Activated CD8-positive, alpha-beta memory T cell treated with anti-CD3 and anti-CD28 coated beads, Interleukin-2, amount 10 ng/mL, durations not matched to agents 7 days and 5 days (primary cell): ENCODE measurements at places on chromosomes 4 and X. TPM values are rescaled to one million over a fixed set of nuclear protein-coding genes. Genes with fewer than 3 reads are reported as not detected.

DNA sequence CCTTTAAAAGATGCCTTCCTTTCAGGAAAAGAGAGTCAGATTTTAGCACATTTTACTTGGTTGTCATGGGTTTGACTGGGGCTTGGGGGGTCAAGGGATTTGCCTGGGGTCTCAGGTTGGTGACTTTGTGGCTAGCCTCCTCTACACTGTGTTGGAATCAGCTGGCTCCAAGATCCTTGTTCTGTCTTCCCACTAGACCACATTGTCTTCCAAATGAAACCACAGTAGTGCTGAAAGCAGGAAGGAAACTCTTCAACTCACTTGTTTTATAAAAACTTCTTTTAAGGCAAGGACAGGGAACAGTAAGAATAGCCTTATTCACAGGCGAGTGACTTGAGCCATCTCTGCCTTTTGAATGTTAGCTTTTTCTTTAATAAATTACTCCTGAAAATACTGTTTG, 37.0 kb upstream of the OTUD4 start:
- DNase-seq: no peak

GRCh38 chr4:136336479-136336878, 1195.8 kb downstream of the PCDH18 start:
- DNase-seq: no peak

DNA sequence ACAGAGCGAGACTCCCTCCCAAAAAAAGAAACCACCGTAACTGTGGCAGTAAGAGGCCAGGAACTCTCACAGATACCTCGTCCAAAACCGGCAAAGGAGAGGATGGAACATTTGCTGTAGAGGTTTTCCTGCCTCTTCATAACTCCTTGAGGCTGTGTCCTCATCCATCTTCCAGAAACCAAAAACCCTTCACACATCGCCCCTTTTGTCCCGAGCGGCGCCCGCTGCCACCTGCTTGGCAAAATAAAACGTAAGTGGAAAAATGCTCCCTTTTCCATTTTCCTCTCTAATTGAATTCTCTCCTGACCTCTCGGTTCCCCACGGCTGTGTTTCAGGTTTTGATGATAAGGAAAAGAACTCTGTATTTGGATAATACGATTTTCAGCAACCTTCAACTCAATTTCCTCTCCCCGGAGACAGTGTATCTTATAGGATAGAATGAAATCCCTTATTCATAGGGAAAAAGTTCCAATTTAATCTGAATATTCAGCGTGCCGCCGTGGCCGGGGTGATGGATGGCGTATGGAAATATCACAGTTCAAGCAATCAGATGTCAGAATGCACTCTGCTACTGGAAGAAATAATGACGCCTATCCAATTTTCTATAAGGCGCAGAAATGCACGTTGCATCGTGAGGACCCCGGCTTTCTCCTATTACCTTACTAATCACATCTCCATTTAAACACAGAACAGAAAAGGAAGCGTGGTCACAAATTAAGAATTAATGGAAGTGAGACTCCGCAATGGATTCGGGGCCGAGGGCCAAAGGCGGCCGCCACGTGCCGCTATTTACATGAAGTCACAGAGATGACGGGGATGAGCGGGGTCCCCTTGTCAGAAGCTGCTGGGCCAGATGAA, 5.2 kb upstream of the PPP2R3B start:
- DNase-seq: no peak

TMEM31 gene
- total RNA-seq: not detected

DNA sequence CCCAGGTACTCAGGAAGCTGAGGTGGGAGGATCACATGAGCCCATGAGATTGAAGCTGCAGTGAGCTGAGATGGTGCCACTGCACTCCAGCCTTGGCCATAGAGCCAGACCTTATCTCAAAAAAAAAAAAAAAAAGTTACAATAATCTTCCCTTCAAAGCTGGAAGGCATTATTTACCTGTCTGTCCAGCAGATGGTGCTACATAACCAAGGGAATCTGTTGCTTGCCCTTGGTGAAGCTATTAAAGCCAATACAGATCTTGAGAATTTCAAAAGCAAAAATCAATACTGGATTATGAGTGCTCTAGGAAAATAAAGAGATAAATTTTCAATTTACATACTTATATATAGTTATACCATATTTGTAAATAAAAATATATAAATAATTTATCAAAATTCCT, 25.9 kb downstream of the PKD2 start:
- peak; percentile 62 for DNase-seq

GRCh38 chr4:79217025-79217424, 108.8 kb downstream of the NAA11 start:
- no peak for DNase-seq

GRCh38 chr4:128862608-128863311, 53.3 kb downstream of the JADE1 start:
- no peak for DNase-seq

GRCh38 chr4:57351731-57352130, 241.5 kb upstream of the IGFBP7 start:
- no peak for DNase-seq

DNA sequence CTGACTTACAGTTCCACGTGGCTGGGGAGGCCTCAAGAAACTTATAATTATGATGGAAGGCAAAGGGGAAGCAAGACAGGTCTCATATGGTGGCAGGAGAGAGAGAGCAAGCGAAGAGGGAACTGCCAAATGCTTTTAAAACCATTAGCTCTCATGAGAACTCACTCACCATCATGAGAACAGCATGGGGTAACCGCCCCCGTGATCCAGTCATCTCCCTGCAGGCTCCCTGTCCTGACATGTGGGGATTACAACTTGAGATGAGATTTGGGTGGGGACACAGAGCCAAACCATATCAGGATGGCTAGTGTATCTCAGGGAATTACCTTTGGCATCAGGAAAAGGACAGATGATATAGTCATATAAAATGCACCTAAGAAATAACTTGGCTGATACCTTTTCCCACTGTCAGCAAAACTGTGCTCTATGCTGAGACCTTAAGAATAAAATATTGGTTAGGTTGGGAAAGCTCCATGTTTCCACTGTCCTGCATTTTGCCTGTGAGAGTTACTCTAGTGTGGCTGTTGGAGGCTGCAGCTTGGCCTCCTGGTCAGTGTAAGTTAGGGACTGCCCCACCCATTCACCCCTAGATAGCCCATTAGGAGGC, 110.3 kb downstream of the UCHL1 start:
- no peak for DNase-seq

GRCh38 chrX:11751261-11751660, 6.8 kb upstream of the MSL3 start:
- DNase-seq: no peak

- DNase-seq: no peak
These were observed 51.5 kb upstream of the ATOH1 start for GRCh38 chr4:93777081-93777460.

GDPD2 gene
- total RNA-seq: not detected

- DNase-seq: no peak
These were observed 12.4 kb upstream of the DHRSX start for GRCh38 chrX:2513121-2513664.

DNA sequence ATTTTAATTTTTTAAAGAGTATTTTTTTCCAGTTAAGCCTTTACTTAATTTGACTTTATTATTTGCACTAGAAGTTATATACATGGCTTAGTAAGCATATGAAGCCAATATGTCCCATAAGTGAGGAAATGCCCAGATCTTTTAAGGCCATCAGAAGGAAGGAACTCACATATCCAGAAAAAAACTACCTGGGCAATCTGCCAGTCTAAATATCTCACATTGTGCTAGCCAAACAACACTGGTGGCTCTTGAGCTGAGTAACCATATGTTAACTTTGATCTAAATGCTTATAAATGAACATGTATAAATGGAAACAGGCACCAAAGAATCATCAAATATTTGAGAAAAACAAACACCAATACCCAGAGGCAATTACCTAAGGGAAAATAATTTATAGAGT, 138.6 kb upstream of the APOOL start:
- DNase-seq: no peak

CXCR3 gene
- total RNA-seq: 119 TPM
